Bronchial epithelial cell (primary cell): ENCODE measurements at places on chromosomes 13 and 19. TPM values are rescaled to one million over a fixed set of nuclear protein-coding genes. Genes with fewer than 3 reads are reported as not detected.

KLK12 gene
- total RNA-seq, result 26.1 TPM in 1 of 2 replicates, not detected in the other

CRX gene
- total RNA-seq, result not detected in 2 replicates

GGACT gene
- total RNA-seq, result 5.5 and 9.0 TPM in 2 replicates

IZUMO2 gene
- total RNA-seq, result not detected in 2 replicates

CD320 gene
- total RNA-seq, result 4.0 and 14.0 TPM in 2 replicates

OR7C1 gene
- under 0.01 TPM in 1 of 2 replicates, not detected in the other for total RNA-seq

ZNF677 gene
- total RNA-seq, result 8.4 and 15.6 TPM in 2 replicates

SIGLEC5 gene
- not detected in 2 replicates for total RNA-seq

EPS8L1 gene
- 117 and 308 TPM in 2 replicates for total RNA-seq

ACTN4 gene
- total RNA-seq, result 130 and 135 TPM in 2 replicates

LILRA1 gene
- not detected in 2 replicates for total RNA-seq
